ENCODE measurements at places on chromosomes 6 and 20. TPM values are rescaled to one million over a fixed set of nuclear protein-coding genes. Genes with fewer than 3 reads are reported as not detected.

DNA sequence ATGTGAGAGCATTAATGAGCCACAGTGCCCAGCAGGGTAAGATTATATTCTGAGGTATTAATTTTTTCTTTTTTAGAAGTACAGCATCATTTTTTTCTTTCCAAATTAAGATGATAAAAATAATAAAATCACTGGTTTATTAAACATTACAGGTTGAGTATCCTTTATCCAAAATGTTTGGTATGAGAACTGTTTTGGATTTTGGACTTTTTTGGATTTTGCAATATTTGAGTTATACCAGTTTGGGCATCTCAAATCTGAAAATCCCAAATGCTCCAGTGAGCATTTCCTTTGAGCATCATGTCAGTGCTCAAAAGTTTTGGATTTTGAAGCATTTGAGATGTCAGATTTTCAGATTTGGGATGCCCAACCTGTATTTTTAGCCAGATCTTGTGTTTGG, 44.4 kb downstream of the ENPP1 start:
- no peak for DNase-seq

GRCh38 chr20:58701431-58702160, 9.0 kb downstream of the NPEPL1 start:
- no peak for DNase-seq

GRCh38 chr6:12404651-12405050, 114.5 kb downstream of the EDN1 start:
- DNase-seq, result no peak

DNA sequence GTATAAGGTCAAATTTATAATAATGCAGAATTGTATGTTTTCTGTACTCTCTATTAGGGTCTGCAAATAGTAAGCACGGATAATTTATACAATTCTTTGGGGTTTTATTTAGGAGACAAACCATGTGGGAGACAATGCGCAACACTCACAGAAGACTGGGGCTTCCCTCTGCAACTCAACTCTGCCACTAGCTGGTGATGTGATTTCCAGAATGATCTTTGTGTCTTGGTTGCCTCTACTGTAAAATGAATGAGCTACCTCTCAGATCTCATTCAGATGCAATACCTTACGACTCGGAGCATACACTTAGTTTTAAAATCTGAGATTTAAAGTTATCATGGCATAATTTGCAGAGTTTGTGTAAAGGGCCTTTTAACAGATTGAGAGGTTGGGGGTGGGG, 6.4 kb downstream of the MAN1A1 start:
- no peak for DNase-seq

- DNase-seq, result no peak
These were observed 433.7 kb downstream of the MAFB start for GRCh38 chr20:40255365-40255764.

Gene RGS19
- total RNA-seq, result 57.5 TPM

DNA sequence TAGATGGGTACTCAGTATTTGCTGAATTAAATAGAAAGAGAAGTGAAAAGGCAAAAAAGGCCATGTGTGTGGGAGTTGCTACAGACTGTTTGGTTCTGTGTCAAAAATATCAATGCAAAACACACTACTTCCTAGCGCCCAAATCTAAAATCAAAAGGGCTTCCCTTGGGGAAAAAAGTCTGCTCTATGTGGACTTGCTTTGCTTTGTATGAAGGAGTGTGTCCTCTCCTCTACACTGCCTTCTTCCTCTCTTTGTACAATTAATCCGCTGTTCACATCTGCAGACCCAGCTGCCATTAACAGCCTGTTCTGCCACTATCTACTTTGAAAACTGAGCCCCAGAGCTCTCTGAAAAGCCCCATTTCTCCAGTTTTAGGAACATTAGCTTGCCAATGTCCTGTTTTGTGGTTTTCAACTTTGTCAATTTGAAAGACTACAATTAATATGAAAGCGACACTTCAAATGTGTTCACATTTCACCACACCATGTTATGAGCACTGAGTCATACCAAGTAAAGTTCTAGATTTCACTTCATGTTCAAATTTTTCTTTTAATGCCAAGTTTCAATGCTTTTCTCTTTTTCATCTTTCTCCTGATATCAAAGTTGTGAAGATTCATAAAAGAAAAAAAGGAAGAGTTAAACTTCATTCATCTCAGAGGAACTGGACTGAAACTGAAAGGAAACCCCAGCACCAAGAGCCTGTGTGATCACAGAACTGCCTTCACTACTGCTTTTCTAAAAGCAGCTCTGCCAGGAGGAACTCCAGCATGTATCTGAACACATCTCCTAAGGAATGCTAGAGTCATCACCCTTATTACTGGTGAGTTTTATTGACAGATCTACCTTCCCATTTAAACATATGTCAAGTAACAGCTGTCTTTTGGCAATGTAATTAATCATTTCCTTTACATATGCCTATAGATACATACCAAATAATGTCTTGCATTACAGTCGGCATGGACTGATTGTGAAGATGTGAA, 102.6 kb downstream of the KIF13A start:
- DNase-seq, result no peak

Gene GUCA1A
- total RNA-seq, result not detected

Gene SMLR1
- total RNA-seq, result not detected

GRCh38 chr20:38601216-38602184, at the start of gene ARHGAP40:
ARHGAP40 (plus strand) TSS chr20:38601809.
- peak; percentile 63 for DNase-seq

GRCh38 chr20:3082955-3083952, 1.3 kb downstream of the AVP start:
- no peak for DNase-seq

DNA sequence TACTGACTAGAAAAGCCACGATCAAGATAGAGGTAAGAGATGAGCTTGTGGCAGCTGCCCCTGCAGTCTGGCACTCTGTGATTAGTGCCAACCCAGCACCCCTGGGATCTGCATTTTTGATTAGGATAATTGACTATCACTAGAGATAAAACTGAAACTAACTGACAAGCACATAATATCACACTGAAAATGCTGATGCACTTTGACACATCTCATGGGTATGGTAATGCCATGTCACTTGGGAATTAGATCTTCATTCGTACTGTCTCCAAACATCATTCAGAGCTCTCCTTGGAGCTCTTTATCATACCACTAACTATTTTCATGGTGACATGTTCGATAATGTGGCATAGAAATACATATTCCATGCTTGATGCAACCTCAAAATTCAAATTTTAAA, 612.9 kb upstream of the BTBD3 start:
- DNase-seq, result no peak

Gene MTFR2
- 1.5 TPM for total RNA-seq

Gene NR2E1
- not detected for total RNA-seq

- no peak for DNase-seq
These were observed 236.9 kb downstream of the EPM2A start for GRCh38 chr6:145498425-145498824.

- DNase-seq, result peak; percentile 84
These were observed 2.4 kb upstream of the ZMYND8 start for GRCh38 chr20:47358672-47359529.

Gene STX11
- total RNA-seq, result 54.1 TPM

Gene NKAIN2
- total RNA-seq, result 0.12 TPM

GRCh38 chr20:57197352-57198131, 68.9 kb downstream of the BMP7 start:
- no peak for DNase-seq

DNA sequence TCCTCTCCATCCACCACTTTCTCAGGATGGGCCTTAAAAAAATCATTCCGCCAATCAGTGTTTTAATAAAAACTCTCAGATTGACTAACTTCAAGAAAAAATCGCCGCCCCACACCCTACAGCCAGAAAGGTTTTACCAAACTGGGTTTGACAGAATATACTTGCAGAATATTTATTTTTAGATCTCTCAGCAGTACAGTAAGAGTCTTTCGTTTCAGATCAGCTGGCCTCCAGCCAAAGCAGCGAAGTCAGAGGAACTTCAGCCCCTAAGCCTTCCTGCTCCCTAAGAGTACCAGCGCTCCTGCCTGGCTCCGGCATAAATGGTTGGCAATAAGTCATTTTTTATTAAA, 24.7 kb downstream of the TBC1D7 start:
- peak; percentile 84 for DNase-seq

DNA sequence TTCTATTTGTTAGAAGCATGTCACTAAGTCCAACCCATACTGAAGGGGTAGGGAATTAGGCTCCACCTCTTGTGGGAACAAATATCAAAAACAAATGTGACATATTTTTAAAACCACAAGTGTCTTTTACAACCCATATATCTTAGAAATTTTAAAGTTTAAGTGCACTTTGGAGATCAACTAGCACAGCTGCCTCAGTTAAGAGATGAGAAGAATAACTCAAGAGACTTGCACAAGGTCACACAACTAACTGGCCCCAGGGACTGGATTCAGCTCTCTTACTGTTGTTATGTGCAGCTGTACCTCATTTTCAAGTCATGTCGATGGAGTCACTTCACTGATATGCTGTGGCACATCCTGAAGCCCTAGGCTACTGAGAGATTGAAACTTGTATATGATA, 102.9 kb upstream of the BMP2 start:
- DNase-seq, result no peak

DNA sequence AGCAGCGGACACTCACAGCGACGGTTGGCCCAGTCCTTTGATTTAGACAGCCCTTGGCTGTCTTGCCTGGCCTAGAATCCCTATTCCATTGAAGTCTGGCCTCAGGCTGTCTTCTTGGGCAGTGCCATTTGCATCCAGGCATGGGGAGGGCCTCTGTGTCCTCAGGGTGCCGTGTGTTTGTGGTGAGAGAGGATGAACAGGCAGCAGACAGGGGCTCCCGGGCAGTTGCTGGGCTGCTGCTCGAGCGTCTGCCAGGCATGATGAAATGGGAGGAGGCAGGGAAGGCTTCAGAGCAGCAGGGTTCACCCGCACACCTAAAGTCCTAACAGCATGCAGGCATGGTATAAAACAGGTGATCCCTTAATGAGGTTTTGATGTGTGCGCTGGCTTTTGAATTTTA, 126.9 kb downstream of the SOBP start:
- no peak for DNase-seq

GRCh38 chr20:2713285-2713684, 20.7 kb downstream of the EBF4 start:
- DNase-seq, result no peak

- no peak for DNase-seq
These were observed 13.3 kb upstream of the ZNFX1 start for GRCh38 chr20:49291200-49291599.

GRCh38 chr6:434051-434705, 42.6 kb downstream of the IRF4 start:
- no peak for DNase-seq

GRCh38 chr20:26169506-26169905, 472.9 kb upstream of the ZNF337 start:
- no peak for DNase-seq

- DNase-seq, result no peak
These were observed 45.9 kb downstream of the NOL4L start for GRCh38 chr20:32539026-32539816.

Gene B3GAT2
- total RNA-seq, result 0.12 TPM

DNA sequence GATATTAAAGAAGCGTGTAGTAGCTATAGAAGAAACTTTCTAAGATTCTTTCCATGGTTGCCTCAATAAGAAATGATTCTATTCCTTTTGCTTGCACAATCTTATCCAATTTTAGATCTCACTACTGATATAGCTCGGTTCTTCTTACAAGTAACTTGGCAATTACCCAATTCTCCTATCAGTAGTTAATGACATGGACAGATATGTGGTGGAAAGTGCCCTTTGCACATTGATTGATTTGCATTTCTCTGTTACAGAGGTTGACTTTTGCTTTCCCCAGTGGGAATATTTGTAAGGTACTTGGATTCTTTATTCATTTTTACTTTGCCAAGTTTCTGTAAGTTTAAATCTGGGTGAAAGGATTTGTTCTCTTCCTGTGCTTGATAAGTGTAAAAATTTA, 93.7 kb upstream of the QKI start:
- no peak for DNase-seq

Gene DACT2
- 2.4 TPM for total RNA-seq

Gene TREM1
- 160 TPM for total RNA-seq

- DNase-seq, result no peak
These were observed 7.9 kb upstream of the TAGAP start for GRCh38 chr6:159052720-159053119.

- DNase-seq, result no peak
These were observed 169.6 kb upstream of the PRND start for GRCh38 chr20:4552075-4552640.

Gene BTN1A1
- not detected for total RNA-seq

DNA sequence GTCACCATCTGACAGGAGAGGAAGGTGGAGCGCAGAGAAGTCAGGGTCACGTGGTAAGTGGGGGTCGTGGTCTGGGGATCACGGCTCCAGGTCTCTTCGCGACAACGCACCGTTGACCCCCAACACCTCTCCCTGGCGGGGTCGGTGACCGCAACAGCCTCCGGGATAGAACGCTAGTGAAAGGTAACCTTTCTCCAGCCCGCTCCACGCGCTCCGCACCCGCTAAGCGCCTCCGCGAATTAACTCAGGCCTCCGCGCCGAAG, 600 bp upstream of the SYNJ2 start:
- DNase-seq, result no peak

GRCh38 chr20:341682-342081, 5.2 kb upstream of the NRSN2 start:
- DNase-seq, result no peak

DNA sequence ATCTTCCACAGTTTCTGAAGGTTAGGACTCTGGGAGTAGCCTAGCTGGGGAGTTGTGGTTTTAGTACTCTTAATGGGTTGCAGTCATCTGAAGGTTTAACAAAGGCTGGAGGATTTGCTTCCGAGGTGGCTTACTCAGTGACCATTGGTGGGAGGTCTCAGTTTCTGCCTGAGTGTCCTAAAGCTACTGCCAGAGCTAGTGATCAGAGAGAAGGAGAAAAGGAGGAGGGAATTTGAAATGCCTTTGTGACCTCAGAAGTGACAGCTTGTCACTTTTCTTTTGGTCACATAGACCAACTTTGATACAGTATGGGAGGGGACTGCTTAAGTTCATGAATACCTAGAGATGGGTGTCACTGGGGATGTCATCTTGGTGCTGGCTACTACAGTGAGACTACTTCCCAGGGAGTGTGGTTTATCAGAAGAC, 41.3 kb downstream of the NCOA3 start:
- no peak for DNase-seq

Gene PHIP
- total RNA-seq, result 35.6 TPM

DNA sequence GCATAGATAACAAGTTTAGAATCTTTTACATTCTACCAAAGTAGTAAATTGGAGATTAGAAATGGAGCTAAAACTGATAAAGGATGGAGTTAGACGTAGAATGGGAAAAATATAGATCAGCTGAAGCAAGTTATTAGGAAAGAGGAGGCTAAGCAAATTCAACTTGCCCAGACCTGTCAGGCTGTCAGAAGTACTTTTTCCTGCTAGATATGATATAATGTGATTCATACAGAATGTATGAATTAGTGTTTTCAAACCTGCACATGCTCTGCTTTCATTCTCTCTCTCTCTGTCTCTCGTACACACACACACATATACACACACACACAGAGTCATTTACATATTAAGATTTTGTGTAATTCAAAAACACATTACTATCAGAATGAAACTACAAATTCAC, 133.2 kb upstream of the HDGFL1 start:
- no peak for DNase-seq

Gene DLL1
- 12.9 TPM for total RNA-seq

Measured in lower lobe of right lung (tissue), 2 donors.